ENCODE measurements at places on chromosomes 2 and 18.

DNA sequence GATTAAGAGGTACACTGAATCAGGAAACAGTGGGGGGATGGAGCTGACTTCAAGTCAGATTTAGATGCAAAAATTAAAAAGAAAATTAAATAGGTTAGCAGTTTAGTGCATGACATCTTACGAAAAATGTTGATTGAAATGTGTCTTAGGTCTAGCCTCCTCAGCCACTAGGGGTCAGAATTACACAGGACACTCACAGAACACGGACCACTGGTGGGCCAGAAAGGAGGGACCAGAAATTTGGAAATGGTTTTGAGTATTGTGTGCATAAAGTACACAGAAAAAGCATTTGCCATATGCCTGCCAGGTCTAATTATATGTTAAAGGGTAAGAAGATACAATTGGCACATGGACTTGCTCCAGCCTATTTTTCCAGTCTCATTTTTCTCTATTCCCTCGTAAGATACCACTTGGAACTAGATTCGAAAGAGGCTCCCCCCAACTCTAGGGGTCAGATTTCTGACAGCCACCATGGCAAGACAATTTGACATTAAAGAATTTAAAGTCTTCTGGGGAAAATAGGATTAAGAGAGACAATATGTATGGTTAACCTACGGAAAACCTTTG is 550.2 kb upstream of the SETBP1 start:
- DNase-seq = no peak

DNA sequence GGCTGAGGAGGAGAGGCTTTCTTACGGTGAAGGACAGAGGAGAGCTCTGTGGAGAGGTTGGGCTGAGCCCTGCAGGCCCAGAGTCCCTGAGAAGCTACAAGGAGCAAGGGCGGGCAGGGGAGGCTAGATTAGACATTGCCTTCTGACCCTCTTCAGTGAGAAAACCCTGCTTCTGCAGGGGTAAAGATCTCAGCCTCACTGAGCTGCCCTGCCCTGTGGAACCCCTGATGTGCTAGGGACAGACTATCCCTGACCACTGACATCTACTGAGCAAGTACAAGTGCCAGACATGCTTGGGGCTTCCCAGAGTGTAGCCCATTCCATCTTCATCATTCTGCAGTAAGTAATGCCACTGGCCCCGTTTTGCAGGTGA is 111.5 kb downstream of the CYP26B1 start:
- DNase-seq = no peak

DNA sequence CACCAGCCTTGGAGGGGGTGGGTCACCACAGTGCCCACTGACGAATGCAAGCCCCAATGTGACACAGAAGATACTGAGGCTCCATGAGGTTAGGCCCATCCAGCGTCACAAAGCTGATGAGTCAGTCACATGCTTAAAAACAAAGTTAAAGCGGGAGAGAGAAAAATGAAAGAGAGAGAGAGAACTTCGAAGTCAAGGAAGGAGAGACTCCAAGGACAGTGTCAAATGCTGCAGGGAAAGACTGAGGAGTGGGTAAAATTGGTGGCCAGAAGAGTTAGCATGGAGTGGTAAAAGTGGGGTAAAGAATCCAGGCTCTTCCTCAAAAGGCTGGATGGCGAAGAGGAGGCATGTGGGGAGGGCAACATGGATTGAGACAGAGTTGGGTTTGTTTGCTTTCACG is 201.9 kb upstream of the CCDC150 start:
- no peak for DNase-seq

DNA sequence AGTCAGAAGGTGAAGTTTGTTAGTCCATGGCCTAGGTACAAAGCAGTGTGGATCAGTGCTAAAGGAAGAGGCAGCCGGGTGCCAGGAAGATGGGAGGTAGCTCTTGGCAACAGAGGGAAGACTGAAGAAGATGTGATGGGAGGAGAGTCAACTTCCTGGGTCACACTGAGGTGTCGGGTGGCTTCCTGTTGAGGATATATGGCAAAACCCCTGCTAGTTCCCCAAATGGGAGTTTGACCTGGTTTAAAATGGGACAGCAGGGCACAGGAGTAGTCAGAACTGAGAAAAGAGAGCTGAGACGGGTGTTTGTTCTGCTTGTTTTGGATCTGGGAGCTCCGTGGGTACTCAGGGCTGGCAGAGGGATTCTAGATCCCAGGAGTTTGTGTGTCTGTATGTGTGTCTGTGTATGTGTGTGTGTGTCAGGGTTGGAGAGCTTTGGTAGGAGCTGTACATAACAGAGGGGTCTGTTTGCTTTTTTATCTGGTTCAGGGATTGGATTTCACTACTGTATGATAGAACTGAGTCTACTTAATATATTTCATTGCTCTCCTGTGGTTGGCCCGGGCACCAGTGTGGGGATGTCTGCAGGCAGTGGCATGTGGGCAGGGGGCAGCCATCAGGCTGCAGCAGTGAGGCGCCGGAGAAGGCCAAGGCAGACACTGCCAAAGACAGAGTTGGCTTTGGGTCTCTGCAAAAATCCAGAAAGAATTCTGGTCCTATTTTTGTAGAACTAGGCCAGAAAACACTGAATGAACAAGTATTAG is 17.1 kb downstream of the MXD1 start:
- DNase-seq = no peak

DNA sequence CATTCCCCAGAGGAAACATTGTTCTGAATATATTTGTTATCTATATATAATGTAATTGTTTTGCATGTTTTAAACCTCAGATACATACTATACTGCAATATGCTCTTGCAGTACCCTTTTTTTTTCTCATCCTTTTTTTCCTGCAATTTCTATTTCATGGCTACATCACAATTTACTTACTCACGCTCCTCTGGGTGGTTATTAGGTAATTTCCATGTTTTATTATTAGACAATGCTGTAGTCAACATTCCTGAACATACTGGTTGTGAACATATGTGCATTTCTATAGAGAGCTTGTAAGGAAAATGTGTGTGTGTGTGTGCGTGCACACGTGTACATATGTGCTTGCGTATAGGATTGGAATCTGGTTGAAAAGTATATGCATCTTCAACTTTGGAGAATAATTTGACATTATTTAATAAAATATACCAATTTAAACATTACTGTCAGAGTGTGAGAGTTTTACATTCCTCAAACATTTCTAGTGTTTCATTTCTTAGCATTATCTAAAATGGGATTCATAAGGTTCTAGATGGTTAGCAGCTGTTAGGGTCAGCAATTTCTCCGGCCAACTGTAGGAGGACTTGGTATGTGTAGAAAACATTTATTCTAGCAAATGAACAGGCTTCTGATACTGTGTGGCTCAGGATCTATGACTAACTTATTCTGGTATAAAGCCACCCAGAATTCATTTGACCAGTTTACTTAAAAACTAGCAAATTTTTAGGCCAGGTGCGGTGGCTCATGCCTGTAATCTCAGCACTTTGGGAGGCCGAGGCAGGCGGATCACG is 22.4 kb downstream of the NCOA1 start:
- DNase-seq = no peak

DNA sequence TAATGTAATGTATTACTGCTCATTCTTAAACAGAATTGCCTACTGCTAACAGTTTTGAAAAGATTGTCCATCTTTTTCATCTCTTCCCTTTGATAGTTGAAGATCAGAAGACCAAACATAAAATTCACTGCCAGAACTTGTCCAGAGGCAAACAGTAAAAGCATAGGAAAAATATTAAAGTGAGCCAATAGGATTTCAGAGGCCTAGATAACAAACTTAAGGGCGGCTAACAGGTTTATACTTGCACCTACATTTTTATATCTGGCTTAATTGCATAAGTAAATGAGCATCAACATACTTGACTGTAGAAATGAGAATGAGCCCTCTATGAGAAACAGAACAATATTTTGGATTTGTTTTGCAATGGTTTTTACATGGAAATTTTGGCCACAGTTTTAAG is 30.3 kb downstream of the ZC3H15 start:
- DNase-seq = no peak

- no peak for DNase-seq
Observed at GRCh38 chr18:49788327-49788898, 24.9 kb downstream of the ACAA2 start.

DNA sequence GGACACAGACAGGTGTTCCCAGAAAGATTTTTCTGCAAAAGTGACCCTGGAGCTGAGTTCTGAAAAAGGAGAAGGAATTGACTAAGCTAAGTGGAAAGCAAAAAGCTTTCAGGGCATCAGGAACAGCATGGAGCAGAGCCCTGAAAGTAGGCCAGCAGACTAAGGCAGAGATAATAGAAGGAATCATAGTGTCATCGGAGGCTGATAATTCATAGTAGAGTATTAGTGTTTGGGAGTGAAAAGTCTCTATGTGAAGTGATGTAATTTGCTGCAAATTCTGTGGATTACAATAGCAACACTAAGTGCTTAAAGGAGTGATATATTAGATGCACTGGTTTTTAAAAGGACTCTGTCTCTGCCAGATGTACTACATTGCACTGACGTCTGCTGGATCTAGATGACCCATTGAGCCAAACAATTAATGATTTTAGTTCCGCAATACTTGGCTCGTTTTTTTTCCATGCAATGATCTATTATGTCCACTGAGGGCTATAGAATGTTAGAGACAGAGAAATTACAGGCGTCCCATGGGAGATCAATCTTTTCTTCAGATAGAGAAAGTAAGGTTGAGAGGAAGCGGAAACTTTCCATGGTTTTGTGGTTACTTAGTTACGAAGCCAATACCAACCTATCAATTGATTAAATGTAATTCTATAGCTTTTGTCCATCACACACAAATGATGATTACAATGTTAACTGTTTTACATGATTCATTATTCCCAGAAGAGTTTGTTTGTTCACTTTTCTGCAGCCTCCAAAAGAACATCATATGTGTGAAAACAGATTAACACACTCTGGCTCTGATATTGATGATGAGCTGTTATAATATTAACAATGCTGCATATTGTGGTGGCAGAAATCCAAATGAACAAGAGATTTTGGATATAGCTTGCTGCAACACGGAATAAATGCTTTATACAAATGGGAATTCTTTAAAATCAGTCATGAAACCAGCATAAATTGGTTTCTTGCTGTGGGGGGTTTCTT is 143.7 kb downstream of the MC4R start:
- DNase-seq = no peak

DNA sequence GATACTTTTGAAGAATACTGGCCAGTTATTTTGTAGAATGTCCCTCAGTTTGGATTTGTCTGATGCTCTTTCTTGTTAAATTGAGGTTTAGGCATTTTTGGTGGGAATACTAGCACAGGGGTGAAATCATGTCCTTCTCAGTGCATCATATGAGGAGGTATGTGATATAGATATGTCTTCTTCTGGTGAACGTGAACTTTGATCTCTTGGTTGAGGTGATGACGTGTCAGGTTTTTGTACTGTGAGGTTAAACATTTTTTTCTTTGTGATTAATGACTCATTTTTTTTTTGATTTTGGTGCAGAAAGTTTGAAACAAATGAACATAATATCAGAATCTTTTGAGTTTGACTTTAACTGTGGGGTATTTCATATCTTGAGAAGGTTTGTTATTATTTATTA is 11.0 kb downstream of the ZNF407 start:
- DNase-seq = no peak

DNA sequence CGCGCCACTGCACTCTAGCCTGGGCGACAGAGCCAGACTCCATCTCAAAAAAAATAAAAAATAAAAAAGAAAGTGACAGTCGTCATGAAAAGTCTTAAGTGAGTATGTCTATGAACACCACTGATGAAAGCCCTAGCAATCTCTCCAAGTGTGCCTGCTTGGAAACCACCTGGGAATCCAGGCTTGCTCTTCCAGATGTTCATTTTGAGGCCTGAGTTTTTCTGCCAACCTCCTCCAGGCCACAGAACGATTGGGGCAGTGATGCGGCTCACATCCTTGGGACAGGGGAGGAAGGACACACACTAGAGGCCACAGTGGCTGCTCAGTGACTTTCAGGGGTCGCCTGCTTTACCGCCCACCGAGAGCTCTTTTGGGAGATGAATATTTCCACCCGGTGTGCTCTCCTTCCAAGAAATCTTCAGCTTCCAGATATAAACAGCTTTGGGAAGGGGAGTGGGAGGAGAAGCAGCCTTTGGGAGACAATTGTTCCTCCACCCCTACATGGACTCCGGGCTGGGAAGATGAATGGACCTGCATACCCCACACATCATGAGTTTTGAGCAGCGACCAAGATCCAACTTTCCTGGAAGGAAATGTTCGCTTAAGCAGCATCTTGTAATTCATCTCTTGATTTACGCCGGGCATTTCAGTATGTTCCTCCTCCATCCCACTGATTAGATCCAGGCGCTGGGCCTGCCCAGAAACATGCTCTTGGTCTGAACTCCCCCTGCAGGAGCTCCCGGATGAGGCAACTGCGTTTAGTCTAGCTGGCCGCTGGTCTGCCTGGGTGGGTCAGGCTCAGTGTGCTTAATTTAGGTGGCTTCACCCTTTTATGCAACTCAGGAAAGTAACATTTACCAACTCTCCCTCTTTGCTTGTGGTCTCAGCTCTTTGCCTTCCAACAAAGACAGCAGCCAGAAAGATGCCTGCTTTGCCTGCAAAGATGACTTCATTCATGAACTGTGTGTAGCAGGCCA is 6.2 kb upstream of the ARMC9 start:
- no peak for DNase-seq

- no peak for DNase-seq
Observed at GRCh38 chr18:46315161-46315560, 211.0 kb downstream of the HAUS1 start.

GRCh38 chr2:44143701-44144100 is 25.0 kb upstream of the PPM1B start:
- no peak for DNase-seq

- no peak for DNase-seq
Observed at GRCh38 chr2:151475071-151475470, 65.4 kb downstream of the RIF1 start.

GRCh38 chr2:121471532-121472469 is 58.9 kb upstream of the RNU4ATAC start:
- DNase-seq = no peak

DNA sequence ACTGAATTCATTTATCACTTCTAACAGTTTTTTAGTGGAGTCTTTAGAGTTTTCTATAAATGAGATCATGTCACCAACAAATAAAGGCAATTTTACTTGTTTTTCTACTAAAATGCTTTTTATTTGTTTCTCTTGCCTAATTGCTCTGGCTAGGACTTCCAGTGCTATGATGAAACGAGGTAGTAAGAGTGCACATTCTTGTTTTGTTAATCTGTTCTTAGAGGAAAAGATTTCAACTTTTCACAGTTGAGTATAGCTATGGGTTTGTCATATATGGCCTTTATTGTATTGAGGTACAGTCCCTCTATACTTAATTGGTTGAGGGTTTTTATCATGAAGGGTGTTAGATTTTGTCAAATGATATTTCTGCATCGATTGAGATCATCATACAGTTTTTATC is 5.6 kb downstream of the IL18RAP start:
- no peak for DNase-seq

Measured in activated CD4-positive, alpha-beta T cell treated with anti-CD3 and anti-CD28 coated beads, Interleukin-2, amount 50 U/mL, for 48 hours (primary cell).